ENCODE measurements at places on chromosomes 5 and 9. TPM values are rescaled to one million over a fixed set of nuclear protein-coding genes. Genes with fewer than 3 reads are reported as not detected.

The GM2A gene
- 0.40 TPM for polyA plus RNA-seq

The DMRTA1 gene
- 0.64 TPM for polyA plus RNA-seq

The SVEP1 gene
- polyA plus RNA-seq = 0.42 TPM

The SLCO6A1 gene
- polyA plus RNA-seq = not detected

The SPINK13 gene
- polyA plus RNA-seq = not detected

The LCN9 gene
- 2.5 TPM for polyA plus RNA-seq

The PCDH1 gene
- 21.3 TPM for polyA plus RNA-seq

Data from neural cell (in vitro differentiated cells).